B cell (primary cell): ENCODE measurements at places on chromosomes 16 and 17. TPM values are rescaled to one million over a fixed set of nuclear protein-coding genes. Genes with fewer than 3 reads are reported as not detected.

Gene NOG
- total RNA-seq, result not detected in 2 replicates

Gene CACNG3
- total RNA-seq, result not detected in 2 replicates

Gene CDC42EP4
- 0.66 and 2.0 TPM in 2 replicates for total RNA-seq

Gene ZNF232
- 17.4 and 19.3 TPM in 2 replicates for total RNA-seq

Gene RGS9
- 3.4 and 4.4 TPM in 2 replicates for total RNA-seq

Gene SBK1
- total RNA-seq, result 1.2 and 1.3 TPM in 2 replicates

GRCh38 chr16:4212211-4212933 is 29.5 kb downstream of the SRL start:
- no peak for DNase-seq
- no peaks in the 10 kb centered on the region for H3K4me1 ChIP-seq
- no peak overlapping the region for H3K4me3 ChIP-seq
- no peaks in the 10 kb centered on the region for H3K36me3 ChIP-seq

- H3K4me3 ChIP-seq, result no peak overlapping the region
- DNase-seq, result no peak
- H3K27ac ChIP-seq, result no peak overlapping the region
- no peaks in the 10 kb centered on the region for H3K27me3 ChIP-seq
- H3K36me3 ChIP-seq, result no peaks in the 10 kb centered on the region
Observed at GRCh38 chr16:81592353-81592866, 147.8 kb downstream of the CMIP start.

GRCh38 chr16:84090211-84090610 is 26.5 kb downstream of the MBTPS1 start:
- no peaks in the 10 kb centered on the region for H3K27me3 ChIP-seq
- peaks cover 23% of the 10 kb centered on the region for H3K4me1 ChIP-seq
- no peak overlapping the region for H3K27ac ChIP-seq
- no peak overlapping the region for H3K4me3 ChIP-seq
- no peak for DNase-seq
- H3K36me3 ChIP-seq, result peaks cover 4% of the 10 kb centered on the region

DNA sequence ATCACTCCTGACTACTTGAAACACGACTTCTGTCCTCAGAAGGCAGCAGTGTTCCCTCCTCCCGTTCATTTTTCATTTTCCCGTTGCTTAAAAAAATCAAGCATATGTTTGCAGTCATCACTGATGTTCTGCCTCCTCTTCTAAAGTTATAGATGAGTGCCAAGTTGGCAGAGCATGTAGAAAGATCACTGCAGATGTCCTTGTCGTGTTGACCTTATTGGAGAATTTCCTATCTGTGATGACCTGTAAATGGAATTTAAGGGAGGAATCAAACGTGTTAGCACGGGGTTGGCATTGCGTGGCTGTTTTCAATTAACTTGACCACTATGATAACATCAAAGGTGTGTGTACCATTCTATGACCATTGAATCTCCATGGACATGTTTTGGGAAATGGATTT is 396.7 kb downstream of the WWOX start:
- no peaks in the 10 kb centered on the region for H3K27me3 ChIP-seq
- DNase-seq, result no peak
- H3K36me3 ChIP-seq, result no peaks in the 10 kb centered on the region
- H3K4me3 ChIP-seq, result no peak overlapping the region

- H3K36me3 ChIP-seq, result no peaks in the 10 kb centered on the region
- H3K4me3 ChIP-seq, result no peak overlapping the region
- DNase-seq, result no peak
- H3K4me1 ChIP-seq, result no peaks in the 10 kb centered on the region
- H3K27ac ChIP-seq, result no peak overlapping the region
- H3K27me3 ChIP-seq, result no peaks in the 10 kb centered on the region
Observed at GRCh38 chr17:72602517-72603419, 481.9 kb downstream of the SOX9 start.

DNA sequence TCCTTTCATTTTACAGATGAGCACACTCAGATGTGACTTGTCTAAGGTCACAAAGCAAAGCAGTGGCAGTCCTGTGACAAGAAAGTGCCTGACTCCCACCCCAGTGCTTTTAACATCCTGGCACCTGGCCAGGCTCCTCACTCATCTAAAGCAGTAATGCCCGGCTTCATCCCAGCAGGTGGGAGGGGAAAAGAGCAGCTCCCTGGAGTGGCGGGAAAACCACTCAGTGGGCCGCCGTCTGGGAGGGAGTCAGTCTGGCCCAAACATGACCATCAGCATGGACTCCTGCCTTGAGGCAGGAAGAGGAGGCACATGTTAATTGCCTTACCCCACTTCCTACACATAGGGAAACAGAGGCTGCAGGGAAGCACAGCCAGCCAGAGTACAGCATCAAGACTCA is 2.6 kb downstream of the PCGF2 start:
- no peak overlapping the region for H3K4me3 ChIP-seq
- peaks cover 26% of the 10 kb centered on the region for H3K27me3 ChIP-seq
- H3K4me1 ChIP-seq, result peaks cover 49% of the 10 kb centered on the region
- no peak for DNase-seq
- no peak overlapping the region for H3K27ac ChIP-seq

- no peak overlapping the region for H3K27ac ChIP-seq
- no peak for DNase-seq
- H3K4me3 ChIP-seq, result no peak overlapping the region
- no peaks in the 10 kb centered on the region for H3K36me3 ChIP-seq
- peaks cover 21% of the 10 kb centered on the region for H3K4me1 ChIP-seq
Observed at GRCh38 chr16:12311877-12312276, 335.3 kb downstream of the SNX29 start.
